ENCODE measurements at places on chromosomes 3 and 15.
A peak's percentile ranks its signal among the peaks of the same experiment; 100 is the strongest.

DNA sequence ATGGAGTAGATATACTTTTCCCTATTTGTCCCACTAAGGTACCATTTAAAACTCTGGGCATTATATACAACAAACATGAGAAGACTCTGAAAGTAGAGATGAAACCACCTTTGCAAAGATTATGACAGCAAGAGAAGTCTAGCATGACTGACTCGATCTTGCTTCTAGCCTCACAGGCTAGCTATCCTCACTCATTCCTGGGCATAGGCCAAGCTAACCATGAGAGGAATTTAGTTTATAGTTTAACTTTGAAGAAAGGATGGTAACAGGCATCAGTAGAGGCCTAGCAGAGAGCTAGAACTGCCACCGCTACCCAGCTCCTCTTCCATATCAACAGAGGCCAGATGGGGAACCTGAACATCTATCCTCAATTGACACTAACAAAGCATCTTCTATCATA is 63.5 kb upstream of the FSIP1 start:
- DNase-seq, result no peak

DNA sequence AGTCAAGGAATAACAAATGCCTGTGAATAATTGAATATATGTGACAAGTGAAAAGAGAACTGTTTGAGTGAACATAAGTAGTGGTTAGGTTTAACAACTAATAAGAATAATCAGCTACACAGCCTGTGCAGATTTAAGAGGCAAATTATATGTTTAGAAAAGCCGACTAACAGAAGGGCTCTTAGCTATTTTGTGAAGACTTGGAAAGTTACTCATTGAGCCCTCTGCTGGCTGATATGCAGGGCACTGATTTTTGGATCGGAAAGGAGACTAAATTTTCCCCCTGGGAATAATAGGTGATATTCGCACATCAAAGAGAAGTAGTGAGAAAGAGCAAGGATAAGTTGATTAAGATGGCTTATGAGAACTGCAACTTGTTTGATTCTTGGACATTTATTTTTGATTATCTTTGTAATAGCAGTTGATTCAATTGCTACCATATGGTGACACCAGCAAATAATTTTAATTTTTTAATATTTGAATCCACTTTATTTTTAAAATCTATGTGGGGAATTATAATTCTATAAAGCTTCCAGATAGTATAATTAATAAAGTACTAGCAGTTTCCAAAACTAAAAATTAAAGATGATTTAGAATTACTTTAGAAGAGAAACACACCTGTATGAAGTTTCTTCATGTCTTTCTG is 156.2 kb downstream of the NLGN1 start:
- DNase-seq, result no peak

- DNase-seq, result no peak
These were observed 9.1 kb upstream of the LIPH start for GRCh38 chr3:185561374-185561943.

- DNase-seq, result no peak
These were observed 31.9 kb downstream of the CMTM7 start for GRCh38 chr3:32423534-32423933.

- DNase-seq, result peak; percentile 61
These were observed 15.3 kb upstream of the FANCD2 start for GRCh38 chr3:10010878-10011465.

DNA sequence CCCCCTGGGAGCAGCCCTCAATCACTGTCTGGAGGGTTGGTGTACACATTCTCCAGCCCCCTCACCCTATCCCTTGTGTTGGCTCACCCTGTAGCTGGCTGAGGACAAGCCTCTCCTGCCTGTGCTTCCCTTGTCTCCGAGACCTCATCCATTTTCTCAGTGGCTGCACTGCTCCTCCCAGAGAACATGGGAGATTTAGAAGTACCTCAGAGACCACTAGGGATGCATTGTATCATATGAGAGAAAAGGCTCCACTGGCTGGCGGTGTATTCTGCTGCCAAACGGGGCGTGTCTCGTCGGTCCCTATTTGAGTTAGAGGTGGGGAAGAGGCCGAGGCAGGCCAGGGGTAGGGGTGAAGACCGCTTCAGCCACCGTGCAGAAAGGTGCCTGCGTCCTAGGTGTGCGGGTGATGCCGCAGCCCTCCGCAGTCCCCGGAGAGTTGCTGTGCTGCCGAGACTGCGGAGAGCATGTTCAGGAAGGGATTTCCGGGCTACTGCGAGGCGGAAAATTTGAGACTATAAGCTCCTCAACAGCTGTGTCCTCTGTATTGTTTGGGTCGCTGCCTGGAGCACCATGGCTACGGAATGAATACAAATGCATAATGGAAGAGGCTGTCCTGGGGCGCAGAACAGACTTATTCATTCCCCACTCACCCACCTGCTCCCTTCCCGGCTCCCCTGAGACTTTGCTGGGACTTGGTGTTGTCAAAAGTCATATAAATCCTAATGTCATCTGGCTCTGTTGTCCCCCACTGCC is 43.8 kb downstream of the SPSB4 start:
- DNase-seq, result no peak

- no peak for DNase-seq
These were observed 159.9 kb upstream of the SLC2A2 start for GRCh38 chr3:171186383-171186782.

GRCh38 chr15:69540622-69541021 is 88.0 kb downstream of the RPLP1 start:
- DNase-seq, result no peak

GRCh38 chr3:45575386-45575923 is 19.1 kb upstream of the LIMD1 start:
- no peak for DNase-seq

DNA sequence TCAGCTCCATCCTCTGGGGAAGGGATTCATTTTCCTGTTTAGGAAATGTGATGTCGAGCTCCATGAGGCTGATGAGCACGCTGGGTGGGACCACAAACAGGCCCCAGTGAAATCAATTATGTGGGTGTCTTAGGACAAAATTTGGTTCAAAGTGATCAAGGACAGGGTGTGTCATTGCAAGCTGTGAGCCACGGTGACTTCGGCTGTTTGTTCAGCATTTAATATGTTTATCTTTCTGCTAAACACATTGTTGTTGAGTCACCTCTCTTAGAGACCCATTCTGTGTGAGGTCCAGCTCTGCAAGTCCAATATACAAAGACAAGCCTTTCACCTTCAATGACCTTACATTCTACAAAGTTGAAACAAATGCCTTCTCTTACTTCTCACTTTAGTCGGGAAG is 41.3 kb downstream of the SSR3 start:
- DNase-seq, result no peak

DNA sequence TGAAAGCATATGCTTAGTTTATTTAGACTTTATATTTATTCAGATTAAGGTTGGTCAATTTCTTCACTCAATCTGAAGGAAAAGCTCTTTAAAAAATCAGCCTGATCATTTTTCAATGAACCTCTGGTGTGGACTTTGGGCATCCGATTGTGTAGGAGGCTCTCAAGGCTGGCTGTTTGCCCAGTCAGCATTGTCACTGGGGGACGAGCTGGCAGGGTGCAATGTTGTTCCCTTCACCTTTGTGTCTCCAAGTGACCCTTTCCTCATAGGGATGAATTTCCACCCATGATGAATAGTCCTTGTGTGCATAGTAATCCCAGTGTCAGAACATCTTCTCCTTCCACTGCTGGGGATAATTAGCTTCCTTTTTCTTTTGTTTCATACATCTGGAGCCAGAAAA is 102.5 kb downstream of the CHRNA7 start:
- DNase-seq, result no peak

DNA sequence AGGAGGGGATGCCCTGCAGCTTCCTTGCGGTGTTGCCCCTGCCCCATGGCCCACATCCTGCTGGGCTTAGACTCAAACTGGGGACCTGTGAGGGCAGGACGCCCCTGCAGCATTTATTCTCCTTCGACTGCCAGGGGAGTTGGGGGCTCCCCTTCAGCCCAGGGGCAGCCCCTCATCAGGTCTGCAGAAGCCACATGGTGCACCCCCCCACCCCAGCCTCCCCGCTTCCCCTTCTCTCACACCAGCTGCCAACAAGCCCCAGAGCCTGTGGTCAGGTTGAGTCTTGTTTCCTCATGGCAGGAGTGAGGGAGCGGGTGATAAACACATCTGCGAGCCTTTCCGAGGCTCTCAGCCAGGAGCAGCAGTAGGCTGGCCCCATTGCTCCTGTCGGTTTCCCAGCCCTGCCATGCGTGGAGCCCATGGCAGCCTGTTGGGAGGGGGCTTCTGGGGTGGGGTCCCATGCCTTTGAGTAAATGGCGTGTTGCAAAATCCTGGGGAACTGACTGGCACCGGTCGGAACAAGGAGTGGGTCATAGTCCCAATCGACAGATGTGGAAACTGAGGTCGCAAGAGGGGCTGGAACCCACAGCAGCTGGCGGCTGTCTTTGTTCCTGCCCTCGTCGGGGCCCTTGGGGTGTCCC is 27.8 kb downstream of the WNT7A start:
- DNase-seq, result no peak

- DNase-seq, result no peak
These were observed 530.8 kb downstream of the SOX2 start for GRCh38 chr3:182242489-182242942.

DNA sequence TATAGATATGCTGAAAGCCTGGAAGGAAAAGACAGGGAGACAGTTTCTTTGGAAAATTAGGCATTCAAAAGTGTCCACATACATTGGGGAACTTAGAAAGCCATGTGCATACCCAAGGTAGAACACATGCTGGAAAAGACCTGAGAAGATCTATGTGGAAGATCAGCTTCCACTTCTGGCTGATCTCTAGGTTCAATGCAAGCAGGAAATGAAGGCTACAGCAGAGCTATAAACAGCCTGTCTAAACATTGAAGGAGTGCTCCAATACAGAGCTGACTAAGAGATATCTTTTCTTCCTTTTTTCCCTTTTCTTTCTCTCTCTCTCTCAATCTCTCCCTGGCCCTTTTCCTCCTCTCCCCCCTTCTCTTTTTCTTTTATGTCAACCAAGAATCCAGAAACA is 73.6 kb upstream of the TCF12 start:
- no peak for DNase-seq

- no peak for DNase-seq
These were observed 78.4 kb upstream of the HERC1 start for GRCh38 chr15:63912061-63912615.
